ENCODE measurements at places on chromosomes 4 and X. TPM values are rescaled to one million over a fixed set of nuclear protein-coding genes. Genes with fewer than 3 reads are reported as not detected.

Gene AKAP17A
- 30.5 TPM for total RNA-seq

Gene TRAPPC11
- total RNA-seq: 42.8 TPM

GRCh38 chr4:84089652-84090437 lies 409.2 kb downstream of the NKX6-1 start:
- no peak for DNase-seq

DNA sequence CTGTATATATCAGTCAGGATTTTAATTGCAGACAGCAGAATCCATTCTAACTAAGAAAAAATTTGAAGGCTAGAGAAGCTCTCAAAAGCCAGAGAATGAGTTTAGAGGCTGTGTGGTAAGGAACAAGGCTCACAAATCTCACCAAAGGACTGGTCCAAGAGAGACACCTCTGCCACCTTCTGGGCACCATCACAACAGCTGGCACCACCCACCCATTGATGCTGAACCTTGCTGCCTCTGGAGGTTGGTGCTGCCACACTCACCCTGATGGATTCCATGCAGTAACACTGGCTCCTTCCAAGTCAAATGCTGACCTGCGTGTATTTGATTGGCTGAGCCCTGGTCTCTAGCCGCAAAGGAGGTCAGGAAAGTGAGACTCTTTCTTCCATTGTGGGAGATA lies 100.8 kb downstream of the BEND2 start:
- no peak for DNase-seq

GRCh38 chr4:18751083-18751482 lies 729.5 kb upstream of the LCORL start:
- no peak for DNase-seq

DNA sequence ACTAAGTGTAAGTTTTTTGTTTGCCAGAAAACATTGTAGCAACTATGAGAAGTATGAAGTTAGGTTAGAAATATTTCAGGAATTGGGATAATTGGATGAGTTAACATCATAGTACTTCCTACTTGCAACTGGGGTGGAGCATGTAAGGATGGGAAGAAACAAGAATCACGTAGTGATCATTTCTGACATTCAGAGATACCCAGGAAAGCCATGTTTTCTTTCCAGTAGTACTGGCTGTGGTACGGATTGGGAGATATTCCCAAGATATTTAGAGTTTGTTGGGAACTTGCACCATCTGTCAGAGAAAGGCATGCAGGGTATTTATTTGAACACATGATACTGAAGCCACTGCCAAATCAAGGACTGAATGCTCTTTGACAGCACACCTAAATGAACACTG lies 87.6 kb upstream of the SLC4A4 start:
- no peak for DNase-seq

Gene CXXC4
- 2.7 TPM for total RNA-seq

DNA sequence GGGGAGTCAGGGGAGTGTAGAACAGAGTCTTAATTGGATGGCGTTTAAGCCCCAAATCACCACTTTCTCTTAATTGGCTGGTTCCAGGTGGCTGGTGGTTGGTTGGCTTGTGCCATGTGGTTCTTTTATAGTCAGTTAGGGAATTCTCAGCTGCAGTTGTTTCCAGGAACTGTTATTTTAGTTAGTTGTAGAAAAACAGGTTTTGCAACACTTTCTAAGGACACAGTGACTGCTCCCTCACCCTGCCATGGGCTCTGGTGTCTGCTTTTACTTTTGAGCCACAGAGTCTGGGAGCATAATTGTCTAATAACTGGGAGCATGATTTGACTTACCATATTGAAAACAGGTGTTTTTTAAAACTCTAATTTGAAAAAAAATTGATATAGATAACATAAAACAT lies 75.8 kb upstream of the PCDH18 start:
- DNase-seq: no peak

DNA sequence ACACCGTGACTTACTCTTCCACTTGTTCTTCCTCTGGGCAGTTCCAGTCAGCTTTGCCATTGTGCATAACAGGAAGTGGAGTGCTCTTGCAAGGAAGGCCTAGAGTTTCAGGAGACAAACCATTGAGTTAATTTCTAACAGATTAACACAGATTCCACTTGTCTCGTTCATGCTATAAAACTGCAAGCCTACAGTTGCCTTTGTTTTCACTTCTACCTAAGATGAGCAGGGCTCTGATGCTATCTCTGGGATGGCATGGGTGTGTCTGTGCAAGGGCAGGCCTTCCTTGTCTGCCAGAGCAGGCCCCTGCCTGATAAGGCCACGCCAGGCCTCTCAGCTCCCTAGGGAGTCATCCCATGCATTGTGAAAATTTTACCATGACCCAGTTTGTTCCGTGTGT lies 67.7 kb upstream of the PGRMC2 start:
- no peak for DNase-seq

Gene CFI
- 8.7 TPM for total RNA-seq

DNA sequence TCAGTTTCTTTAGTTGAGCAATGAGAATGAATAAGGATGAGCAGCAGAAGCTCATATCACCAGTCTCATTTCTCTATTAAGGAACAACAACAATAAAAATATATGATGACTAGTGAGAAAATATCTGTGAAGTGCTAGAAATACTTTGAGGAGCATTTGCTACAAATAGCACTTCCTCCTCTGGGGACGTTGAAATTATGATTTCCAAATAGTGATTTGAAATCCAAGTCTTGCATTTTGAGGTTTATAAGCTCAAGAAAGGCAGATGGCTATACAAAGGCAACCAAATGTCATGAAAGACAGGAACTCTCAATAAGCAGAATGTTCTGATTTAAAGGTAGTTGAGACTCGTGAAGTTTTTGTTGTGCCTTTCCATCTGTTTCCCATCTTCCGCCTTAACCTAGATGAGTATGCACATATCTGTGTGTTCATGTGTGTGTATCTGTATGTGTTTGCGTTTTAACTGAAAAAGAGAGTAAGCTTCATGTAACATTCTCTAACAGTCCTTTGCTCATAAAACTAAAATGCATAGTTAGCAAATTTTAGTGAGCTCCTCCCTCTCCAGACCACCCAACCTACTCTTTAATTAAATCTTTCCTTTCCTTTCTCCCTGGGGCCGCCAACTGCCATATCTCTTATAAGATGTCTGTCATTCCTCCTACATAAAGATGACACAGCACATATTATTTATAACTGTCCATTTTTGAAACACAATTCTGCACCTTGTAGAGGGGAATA lies 222.6 kb upstream of the RASGEF1B start:
- DNase-seq: no peak

GRCh38 chr4:40210776-40211175 lies 13.9 kb downstream of the RHOH start:
- DNase-seq: no peak

Gene HOPX
- total RNA-seq: 9.6 TPM

DNA sequence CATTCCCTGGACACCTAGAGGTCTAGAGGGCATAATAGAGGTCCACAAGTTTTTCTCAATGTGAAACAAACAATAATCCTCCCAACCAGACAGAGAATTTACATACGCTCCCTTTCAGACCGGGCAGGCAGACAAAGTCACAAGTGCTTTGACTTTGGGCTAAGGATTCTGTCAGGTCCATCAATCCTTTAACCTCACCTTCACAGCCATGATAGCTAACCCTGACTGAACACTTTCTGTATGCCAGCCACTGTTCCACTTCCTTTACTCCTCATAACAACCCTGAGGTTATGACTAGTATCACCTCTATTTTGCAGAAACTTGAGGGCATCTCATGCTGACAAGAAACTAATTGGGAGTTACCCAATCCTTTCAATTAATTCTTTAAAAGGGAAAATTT lies 118.8 kb upstream of the AFF2 start:
- DNase-seq: no peak

Gene CDX4
- not detected for total RNA-seq

- no peak for DNase-seq
These were observed 818.9 kb upstream of the LCORL start for GRCh38 chr4:18840481-18840880.

Gene S100G
- not detected for total RNA-seq

Gene KLF8
- total RNA-seq: 15.5 TPM

Gene TMEM165
- 193 TPM for total RNA-seq

GRCh38 chrX:75061701-75062100 lies 94.4 kb downstream of the ABCB7 start:
- no peak for DNase-seq

Gene SLC9B2
- total RNA-seq: 12.9 TPM

DNA sequence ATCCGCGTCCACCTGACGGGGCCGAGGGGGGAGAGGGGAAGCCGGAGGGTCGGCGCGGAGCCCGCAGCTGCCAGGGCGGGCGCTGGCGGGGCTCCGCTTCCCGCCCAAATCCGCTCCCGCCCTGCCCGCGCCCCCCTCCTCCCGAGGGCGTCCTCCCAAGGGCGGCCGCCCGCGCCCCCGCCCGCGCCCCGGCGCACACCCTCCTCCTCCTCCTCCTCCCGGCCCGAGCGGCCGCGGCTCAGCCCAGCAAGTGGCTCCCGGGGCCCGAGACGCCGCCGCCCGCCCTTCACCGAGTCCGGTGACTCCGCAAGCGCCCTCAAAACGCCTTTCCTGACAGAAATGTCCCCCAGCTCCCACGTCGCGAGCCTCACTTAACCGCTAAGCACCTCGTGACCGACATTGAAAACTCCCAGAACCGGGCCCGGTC lies 487 bp downstream of the HMGB2 start:
- DNase-seq: no peak

DNA sequence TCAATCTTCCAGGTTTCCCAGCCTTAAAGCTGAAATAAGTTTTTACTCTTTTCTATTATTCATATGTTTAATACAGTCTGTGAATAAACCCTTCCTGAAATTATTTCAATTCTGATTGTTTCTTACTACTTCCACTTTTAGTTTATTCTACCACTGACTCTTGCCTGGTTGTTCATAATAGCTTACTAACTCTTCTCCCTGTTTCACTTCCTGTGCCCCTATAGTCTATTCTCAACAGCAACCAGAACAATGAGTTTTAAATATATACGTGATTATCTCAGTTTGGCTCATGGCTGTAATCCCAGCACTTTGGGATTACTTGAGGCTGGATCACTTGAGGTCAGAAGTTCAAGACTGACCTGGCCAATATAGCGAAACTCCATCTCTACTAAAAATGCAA lies 408.0 kb upstream of the SPOCK3 start:
- no peak for DNase-seq

Gene DOK7
- total RNA-seq: 1.7 TPM

- no peak for DNase-seq
These were observed 3.8 kb downstream of the RAPGEF2 start for GRCh38 chr4:159106636-159107035.

GRCh38 chr4:85805891-85806290 lies 330.9 kb downstream of the ARHGAP24 start:
- no peak for DNase-seq

- no peak for DNase-seq
These were observed 104.6 kb downstream of the DTHD1 start for GRCh38 chr4:36385951-36386571.

Gene L1CAM
- 22.4 TPM for total RNA-seq

Gene PFKFB1
- total RNA-seq: not detected

DNA sequence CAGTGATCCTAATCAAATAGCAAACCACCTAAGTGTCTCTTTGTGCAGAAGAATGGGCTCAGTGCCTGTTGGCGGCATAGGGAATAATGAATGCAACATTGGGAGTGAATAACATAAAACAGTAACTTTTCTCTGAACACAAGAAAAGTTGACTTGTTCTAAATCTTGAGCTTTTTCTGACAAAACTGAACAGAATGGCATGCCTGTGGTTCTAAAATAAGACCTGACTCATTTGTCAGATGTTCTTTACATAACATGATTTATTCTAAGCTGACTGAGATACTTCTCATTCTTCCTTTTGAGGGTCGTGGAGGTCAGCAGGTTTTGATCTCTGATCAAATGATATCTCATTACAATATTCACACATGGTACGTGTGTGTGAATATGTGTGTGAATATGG lies 165.4 kb upstream of the WDR1 start:
- no peak for DNase-seq

Gene ARAP2
- total RNA-seq: 21.0 TPM

GRCh38 chr4:166386491-166387360 lies 513.7 kb downstream of the TLL1 start:
- DNase-seq: no peak

- DNase-seq: no peak
These were observed 184.2 kb upstream of the HCCS start for GRCh38 chrX:10926891-10927290.

Gene CEP135
- 3.5 TPM for total RNA-seq

DNA sequence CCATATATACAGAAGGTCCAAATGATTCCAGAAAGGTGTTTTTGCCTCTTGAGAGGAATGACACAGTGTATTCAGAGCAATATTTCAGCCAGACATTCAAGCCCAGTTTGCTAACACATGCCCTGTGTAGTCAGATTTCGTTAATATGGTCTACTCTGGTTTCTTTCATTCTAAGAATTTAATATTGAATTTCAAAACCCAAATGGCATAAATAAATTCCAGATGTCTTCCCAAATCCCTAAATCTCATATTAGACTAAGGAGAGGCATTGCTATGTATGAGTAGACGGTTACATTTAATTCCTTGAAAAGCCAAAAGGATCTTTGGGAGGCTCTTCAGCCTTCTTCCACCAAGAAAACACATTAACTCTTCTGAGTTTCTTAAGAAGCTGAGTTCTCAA lies 66.3 kb upstream of the C1QTNF7 start:
- no peak for DNase-seq

Gene CXCL10
- not detected for total RNA-seq

DNA sequence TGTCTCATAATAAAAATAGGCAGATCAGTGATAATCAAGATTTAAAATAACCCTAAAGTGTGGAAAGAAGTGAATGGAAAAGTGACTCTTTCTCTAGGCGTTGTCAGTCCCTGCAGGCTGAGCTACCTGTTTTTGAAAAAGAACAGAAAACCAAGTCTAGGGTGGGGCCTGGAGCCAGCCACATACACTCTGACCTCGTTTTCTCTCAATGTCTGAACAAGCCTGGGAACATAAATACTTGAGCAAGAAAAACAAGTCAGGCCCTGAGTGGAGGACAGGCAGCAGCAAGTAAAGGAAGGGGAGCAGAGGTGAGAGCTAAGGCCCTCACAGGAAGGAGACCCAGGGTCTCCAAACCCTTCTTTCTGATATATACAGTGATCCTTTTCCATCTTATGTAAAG lies 91.7 kb upstream of the HPF1 start:
- no peak for DNase-seq

- DNase-seq: peak; percentile 55
These were observed 40.4 kb upstream of the CYP4V2 start for GRCh38 chr4:186150926-186151325.

DNA sequence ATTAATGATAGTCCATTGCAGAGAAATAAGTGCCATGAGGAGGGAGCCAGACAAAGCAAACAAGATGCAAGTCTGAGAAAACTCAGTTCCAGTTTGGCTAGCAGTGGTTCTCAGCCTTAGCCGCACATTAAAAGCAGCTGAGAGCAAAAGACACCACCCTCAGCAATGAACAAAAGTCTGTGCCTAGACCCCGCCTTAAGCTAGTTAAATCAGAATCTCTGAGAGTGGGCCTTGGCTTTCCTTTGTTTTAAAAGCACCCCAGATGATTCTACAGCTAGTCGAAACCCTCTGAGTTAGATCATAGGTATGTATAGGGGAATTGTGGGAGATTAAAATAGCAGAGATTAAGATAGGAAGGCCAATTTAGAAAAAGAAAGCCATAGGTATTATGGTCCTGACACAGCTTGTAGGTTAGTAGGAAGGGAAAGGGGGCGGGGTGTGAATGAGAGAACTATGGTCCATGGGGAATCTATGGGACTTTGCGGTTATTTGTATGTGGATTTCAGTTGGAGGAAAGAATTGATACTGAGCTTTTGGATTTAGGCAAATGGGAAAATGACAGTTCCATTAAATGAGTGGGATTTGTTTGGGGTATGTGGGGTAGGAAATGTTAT lies 12.0 kb downstream of the SPRY1 start:
- DNase-seq: no peak

- DNase-seq: no peak
These were observed 16.8 kb downstream of the BANK1 start for GRCh38 chr4:101807351-101807750.
